ENCODE measurements at places on chromosomes 4 and X.
A peak's percentile ranks its signal among the peaks of the same experiment; 100 is the strongest.

GRCh38 chrX:40434443-40434842, 146.3 kb upstream of the ATP6AP2 start:
- no peak for DNase-seq

- no peak for DNase-seq
Observed at GRCh38 chr4:143099693-143100092, 85.0 kb upstream of the USP38 start.

DNA sequence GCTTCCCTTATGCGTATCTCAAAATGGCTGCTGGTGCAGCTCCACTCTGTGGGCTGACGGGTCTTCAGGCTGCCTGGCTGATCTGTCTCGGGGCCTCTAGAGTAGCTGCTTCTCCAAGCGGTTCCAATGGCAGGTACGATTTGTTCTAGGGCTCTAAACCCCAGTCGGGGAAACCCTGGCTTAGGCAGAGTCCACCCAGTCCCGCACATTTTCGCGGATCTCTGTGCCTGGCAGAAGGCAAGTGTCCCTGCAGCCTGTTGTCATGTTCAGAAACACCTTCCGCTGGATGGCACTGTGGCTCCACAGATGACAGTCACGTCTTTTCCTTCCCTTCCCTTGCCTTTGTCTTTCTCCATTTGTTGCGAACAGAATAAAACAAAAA, 54.4 kb downstream of the NBDY start:
- DNase-seq = peak; percentile 84

DNA sequence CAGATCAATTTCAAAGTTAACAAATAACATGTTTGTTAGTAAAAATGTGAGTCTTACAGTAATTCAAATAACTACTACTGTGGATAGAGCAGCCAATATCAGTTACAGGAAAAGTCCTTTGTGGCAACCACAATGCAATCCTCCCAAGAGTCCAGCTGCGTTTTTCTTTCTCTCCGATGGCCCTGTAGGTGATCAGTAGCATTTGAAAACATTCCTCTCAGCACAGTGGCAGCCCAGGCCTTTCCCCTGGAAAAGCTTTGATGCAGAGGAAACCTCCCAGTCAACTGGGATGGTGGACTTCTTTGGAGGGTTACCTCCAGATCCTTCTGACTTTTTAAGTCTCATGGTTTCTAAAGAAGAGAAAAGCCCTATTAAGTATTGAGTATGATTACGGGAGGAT, 18.0 kb upstream of the PDZD4 start:
- DNase-seq = no peak

DNA sequence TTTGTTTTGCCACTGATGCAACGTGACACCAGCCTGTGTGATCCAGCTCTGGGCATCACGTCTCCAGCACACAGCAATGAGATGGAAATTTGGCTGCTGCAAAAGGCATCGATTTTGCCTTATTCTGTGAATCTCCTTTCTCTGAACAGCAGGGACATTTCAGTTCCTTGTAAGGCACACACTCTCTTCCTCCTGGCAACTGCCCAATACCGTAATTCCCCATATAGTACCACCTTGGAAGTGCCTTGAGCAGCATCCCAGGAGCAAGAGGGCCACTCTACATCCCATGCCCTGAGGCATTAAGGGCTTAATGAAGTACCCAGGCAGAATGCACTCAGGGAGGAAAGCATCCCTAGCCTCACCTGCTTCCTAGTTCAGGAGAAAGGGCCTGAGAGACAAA, 10.5 kb upstream of the MAMLD1 start:
- DNase-seq = peak; percentile 42

DNA sequence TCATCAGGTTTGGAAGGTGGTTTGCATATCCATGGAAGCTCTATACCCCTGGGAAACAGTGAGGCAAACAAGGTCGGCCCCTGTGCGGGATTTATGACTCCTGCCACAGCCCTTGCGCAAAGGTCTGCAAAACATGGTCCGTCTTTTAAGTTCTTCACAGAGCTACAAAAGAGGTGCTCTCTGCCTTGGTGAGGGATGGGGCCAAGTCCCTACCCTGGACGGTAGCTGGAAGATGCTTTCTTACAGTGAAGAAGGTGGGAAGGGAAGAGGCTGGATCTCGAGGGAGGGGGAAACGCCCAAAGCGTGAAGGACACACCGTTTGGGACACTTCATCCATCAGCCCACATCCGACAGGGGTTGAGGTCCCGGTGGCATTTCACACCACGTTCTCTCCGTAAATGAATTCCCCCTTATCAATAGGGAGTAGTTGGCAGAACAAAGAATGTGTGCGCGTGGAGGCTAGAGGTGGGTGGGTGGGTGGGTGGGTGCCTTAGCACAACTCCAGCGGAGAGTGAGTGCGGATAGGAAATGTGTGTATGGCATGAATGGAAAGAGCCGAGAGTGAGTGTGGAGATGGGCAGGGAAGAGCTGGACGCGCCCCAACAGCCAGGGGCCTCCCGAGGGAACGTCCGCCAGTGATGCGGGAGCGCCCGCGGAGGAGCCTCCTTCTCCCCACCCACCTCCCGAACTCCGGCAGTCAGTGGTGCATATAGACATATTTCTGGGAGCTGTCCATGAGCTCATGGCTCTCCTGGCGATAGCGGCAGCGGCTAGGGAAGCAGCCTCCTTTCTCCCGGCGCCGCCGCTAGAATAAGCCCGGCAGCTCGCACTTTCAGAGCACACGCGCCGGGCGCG, 68.3 kb downstream of the LARP7 start:
- peak; percentile 14 for DNase-seq

DNA sequence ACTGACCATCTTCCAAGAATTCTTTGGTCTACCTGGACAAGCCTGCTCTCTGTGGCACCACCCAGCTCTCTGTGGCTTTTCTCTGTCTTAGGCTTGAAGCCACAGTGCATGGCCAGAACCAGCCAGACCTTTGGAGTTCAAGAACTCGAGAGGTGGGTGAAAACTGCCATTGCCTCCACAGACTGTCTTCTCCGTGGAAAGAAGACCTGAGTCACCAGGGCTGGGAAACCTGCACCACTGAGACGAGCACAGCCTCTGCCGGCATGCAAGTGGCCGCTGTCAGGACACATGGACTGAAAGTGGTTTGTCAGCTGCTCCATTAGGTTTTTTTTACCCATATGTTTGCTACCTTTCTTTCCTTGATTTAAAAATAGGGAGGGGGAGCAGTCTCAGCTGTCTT, 74.5 kb downstream of the MGST2 start:
- no peak for DNase-seq

- no peak for DNase-seq
Observed at GRCh38 chr4:176800891-176801534, 8.3 kb upstream of the VEGFC start.

- DNase-seq = no peak
Observed at GRCh38 chr4:147899512-147899911, 167.6 kb downstream of the ARHGAP10 start.

DNA sequence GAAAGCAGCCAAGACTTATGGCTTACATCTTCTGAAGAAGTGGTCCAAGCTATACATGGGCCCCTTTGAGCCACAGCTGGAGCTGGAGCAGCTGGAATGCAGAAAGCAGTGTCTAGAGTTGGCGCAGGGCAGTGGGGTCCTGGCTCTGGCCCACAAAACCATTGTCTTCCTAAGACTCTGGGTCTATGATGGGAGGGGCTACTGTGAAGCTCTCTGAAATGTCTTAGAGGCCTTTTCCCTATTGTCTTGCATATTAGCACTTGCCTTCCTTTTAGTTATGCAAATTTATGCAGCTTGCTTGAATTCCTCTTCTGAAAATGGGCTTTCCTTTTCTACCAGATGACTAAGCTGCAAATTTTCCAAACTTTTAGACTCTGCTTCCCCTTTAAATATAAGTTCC, 15.3 kb downstream of the NPY1R start:
- DNase-seq = no peak

DNA sequence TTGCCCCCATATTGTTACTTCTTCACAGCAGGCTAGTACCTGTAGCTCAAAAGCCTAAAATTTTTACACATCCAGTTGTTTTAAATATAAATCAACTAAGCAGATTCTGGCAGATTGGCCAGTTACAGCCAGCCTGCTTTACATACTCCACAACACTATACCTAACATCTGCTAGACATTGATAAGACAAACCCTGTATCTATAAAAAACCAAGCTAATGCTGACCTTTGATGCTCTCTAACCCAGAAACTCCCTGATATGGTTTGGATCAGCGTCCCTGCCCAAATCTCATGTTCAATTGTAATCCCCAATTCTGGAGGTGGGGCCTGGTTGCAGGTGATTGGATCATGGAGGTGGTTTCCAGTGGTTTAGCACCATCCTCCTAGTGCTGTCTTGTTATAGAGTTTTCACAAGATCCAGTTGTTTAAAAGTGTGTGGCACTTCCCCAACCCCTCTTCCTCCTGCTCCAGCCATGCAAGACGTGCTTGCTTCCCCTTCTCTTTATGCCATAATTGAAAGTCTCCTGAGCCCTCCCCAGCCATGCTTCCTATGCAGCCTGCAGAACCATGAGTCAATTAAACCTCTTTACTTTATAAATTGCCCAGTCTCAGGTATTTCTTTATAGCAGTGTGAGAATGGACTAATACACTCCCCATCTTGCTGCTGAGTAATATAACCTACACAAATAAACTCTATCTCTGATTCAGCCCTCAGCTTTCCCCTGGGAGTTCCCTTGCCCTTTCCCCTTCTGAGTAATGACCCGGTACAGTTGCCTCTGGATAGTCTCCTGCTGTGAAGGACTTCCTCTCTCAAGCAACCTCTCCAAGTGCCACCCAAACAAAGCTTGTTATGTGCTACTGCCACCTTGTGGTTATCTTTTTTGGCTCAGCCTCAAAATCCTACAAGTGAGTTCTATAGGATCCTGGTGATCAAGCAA, 39.6 kb downstream of the ZCCHC13 start:
- DNase-seq = peak; percentile 65

DNA sequence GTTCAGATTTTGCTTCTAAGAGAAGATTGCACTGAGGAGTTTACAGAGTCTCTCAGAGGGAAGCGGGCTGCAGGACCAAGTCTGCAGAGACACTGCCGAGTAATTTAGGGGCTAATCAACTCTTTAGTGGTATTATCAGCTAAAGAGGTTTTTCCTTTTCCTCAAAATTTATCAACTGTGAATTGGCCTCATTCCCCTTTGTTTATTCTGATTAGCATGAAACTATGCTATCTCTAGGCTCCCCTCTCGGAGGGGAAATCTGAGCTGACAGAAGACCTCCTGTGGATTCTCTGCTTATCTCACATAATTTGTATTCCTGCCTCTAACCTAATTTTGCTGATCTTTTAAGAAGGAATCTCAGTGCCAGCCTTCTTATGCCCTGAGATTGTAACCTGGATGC, 201.0 kb downstream of the DCTD start:
- DNase-seq = no peak

DNA sequence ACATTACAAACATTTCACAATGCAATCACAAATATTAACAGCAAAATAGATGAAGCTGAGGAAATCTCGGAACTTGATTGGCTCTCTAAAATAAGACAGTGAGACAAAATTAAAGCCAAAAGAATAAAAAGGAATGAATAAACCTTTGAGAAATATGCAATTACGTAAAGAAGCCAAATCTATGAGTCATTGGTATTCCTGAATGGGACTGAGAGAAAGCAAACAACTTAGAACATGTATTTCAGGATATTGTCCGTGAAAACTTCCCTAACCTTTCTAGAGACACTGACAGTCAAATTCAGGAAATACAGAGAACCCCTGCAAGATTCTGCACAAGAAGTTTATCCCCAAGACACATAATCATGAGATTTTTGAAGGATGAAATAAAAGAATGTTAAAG, 48.4 kb upstream of the SPANXN2 start:
- DNase-seq = no peak

GRCh38 chr4:96986816-96987215, 1146.9 kb downstream of the PDHA2 start:
- no peak for DNase-seq

GRCh38 chr4:46975812-46976553, 17.4 kb downstream of the GABRA4 start:
- no peak for DNase-seq

DNA sequence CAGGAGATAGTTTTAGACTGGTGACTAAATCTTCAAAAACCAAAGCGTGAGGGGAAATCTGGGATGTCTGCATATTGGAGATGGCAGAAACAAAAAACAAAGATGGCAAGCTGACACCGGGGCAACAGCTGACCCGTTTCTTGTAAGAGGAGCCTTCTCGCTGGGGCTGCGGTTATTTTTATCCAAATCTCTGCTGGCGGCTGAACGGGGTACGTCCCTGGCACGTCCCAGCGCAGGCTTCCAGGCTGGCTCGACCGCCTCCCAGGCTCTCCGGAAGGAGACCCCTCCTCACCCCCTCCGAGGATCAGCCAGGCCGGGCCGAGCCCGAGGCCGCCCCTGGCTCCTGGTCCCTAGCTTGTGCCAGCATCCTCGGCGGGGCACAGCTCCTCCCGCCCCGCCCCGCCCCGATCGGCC, 403 bp downstream of the SGCB start:
- DNase-seq = peak; percentile 22

All from mucosa of gallbladder (tissue), 1 donor.